ENCODE measurements at places on chromosomes 4 and X.

GRCh38 chr4:185004562-185005218 is 13.6 kb upstream of the HELT start:
- no peak for DNase-seq

DNA sequence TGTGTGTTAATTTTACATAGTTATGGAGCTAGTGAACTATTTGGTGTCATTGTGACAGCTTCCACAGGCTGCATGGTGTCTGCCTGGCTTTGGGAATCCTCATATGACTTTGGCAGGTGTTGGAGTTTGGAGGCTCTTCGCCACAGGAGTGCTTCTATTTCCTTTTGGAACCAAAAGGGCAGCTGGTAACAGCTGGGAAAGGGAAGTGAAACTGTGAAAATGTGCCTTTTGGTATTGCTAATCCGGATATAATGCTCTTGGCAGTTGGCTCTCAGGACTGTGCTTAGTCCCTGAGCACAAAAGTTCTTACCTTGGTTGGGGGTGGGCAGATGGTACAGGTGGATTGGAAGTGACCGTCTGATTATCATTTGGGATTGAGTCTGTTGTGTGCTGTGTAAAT is 18.1 kb downstream of the OFD1 start:
- no peak for DNase-seq

DNA sequence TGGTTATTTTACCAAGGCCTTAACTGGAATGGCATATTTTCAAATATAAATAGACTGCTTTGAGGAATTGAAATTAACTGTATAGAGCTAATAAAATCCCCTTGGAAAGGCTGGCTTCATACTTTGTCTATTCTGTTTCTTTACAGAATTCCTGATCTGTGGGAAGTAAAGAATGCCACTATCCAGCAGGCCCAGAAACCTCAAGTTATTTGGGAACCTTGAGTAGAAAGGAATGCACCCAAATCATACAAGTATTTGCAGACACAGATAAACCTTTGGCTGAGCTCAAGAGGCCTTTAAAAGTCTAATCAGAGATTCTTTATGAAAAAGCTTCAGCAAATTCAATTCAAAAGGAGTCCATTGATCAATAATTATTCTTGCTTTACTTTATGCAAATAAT is 975.7 kb upstream of the PABPC4L start:
- DNase-seq = no peak

DNA sequence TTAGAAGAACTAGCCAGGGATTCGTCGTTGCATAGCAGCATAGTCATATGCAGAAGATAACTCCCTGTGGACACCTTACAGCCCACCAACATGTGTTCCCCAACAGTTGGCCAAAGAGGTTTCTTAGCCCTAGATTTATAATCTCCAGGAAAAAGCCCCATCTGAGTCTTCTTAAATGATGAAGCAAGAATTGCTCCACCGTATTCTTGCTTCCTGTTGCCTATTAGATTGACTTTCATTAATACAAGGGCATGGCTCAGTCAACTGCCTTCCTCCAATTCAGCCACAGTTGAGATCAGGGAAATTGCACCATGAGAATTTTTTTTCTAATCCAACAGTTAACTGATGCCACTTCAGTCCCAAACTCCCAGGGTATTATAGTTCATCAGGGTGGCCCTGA is 5.2 kb upstream of the AFF2 start:
- no peak for DNase-seq

Data from naive thymus-derived CD8-positive, alpha-beta T cell (primary cell).